ENCODE measurements at places on chromosomes 11 and 22.
A peak's percentile ranks its signal among the peaks of the same experiment; 100 is the strongest.

GRCh38 chr11:118998822-118999221 is 884 bp downstream of the CENATAC start:
- no peak for DNase-seq

DNA sequence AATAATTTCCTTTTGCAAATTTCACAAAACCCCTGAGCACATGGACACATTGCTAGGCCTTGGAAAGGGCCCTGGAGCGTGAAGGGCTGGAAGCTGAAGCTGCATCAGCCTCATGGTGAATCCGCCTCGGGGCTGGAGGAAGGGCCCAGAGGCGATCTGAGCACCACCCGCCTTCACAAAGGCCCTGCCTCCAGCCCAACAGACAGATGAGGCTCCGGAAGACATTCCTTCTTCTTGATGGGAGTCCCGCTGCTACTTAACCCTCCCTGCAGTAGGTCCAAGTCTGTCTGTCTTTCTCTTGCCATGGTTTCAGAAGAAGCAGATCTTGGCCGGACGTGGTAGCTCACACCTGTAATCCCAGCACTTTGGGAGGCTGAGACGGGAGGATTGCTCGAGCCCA is 16.5 kb downstream of the ARRB1 start:
- no peak for DNase-seq

- no peak for DNase-seq
Measured at GRCh38 chr11:7671347-7672215, 1.7 kb downstream of the CYB5R2 start.

DNA sequence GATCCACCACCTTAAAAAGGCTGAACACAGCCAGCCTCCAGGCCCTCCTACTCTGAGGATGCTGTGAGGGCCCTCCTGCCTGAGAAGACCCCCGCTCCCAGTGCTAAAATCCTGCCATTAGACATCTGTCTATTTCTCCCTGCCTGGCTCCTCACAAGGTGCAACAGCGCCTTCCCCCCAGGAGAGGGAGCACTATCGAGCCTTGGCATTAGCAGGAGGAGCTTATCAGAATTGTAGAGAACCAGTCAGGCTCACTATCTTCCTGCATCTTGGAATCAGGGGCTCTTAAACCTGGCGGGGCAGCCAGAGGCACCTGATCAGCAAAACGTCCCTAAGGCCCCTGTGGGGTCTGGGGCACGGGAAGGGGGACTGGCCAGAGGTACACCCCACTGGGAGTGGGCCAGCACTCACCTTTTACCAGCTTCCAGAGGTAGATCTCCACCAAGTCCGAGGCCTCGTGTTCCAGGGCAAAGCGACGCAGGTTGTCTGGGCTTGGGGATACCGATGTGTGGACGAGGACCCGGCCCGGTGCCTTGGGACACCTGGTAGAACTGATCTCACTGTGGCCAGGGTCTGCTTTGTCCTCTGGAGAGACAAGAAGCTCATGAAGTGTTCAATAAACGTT is 28.7 kb downstream of the CHRDL2 start:
- peak; percentile 68 for DNase-seq

DNA sequence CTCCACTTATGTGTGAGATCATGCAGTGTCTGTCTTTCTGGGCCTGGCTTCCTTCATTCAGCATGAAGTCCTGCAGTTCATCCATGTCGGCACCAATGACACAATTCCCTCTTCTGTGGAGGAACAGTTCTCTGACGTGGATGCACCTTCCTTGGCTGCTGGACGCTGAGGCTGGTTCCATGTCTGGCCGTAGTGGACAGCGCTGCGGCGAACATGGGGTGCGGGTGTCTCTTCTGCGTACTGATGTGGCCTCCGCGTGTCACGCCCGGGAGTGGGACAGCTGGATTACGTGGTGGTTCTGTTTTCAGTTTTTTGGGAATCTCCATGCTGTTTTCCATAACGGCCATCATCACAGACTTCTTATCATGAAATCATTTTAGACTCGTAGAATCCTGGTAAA is 16.9 kb upstream of the MUC2 start:
- DNase-seq: no peak

DNA sequence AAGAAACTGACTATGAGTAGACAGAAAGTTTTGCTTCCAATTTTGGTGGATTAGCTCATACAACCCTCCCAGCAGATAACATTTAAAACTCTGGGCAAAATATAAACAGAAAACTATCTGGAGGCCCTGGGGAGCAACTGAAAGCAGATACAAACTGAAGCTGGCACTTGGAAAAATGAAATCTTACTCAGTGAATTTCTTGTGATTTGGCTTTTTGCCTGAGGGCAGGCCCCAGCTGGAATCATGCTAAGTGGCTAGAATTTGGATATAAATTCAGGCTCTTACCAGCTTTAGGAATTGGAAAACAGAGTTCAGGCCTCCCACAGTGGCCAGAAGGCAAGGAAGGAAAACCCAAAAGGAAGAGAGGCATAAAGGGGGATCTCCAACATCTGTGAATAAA is 85.8 kb downstream of the EFCAB6 start:
- no peak for DNase-seq

GRCh38 chr11:1883346-1884302 is 8.1 kb downstream of the PRR33 start:
- DNase-seq: no peak

- DNase-seq: no peak
Measured at GRCh38 chr11:108558222-108558621, 35.3 kb downstream of the EXPH5 start.

DNA sequence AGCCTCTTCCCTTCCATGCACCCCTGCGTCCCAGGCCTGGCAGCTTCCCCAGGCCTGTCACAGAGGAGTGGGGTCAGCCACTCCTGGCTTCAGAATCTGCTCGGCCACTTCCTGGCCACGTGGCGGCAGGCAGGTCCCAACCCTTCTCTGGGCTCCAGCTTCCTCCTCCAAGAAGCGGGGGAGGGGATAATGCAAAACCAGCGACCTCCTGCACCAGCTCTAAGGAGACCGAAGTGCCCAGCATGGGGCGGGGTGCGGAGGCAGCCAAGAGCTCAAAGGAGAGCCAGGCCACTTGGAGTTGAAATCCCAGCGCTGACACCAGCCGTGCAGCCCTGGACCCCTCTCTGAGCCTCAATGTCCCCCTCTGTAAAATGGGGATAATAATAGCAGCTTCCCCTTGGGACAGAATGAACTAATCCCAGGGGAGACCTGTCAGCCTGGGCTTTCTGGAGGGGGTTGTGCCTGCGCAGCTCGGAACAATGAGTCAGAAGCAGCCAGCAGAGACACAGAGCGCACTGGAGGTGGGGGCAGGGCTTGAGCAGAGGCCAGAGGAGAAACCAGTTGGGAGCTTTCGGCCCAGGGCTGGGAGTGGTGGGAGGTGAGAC is 22.8 kb upstream of the PICK1 start:
- DNase-seq: no peak

GRCh38 chr11:95697614-95698408 is 91.8 kb downstream of the FAM76B start:
- DNase-seq: no peak
